ENCODE measurements at places on chromosomes 7 and 10. TPM values are rescaled to one million over a fixed set of nuclear protein-coding genes. Genes with fewer than 3 reads are reported as not detected.

- no peak overlapping the region for H3K4me3 ChIP-seq
- no peak for DNase-seq
- no peaks in the 10 kb centered on the region for H3K36me3 ChIP-seq
- H3K4me1 ChIP-seq, result peaks cover 4% of the 10 kb centered on the region
- peaks cover 2% of the 10 kb centered on the region for H3K27me3 ChIP-seq
- no peak overlapping the region for H3K27ac ChIP-seq
Measured at GRCh38 chr10:3676564-3676963, 108.4 kb downstream of the KLF6 start.

GRCh38 chr10:60490013-60490412 is 100.3 kb upstream of the ANK3 start:
- no peak overlapping the region for H3K27ac ChIP-seq
- peaks cover 16% of the 10 kb centered on the region for H3K4me1 ChIP-seq
- DNase-seq, result no peak
- no peaks in the 10 kb centered on the region for H3K27me3 ChIP-seq

Gene ENKUR
- total RNA-seq, result not detected

GRCh38 chr10:132198381-132199181 is 11.8 kb downstream of the DPYSL4 start:
- DNase-seq, result no peak
- H3K27me3 ChIP-seq, result no peaks in the 10 kb centered on the region
- no peaks in the 10 kb centered on the region for H3K36me3 ChIP-seq
- H3K27ac ChIP-seq, result no peak overlapping the region
- no peaks in the 10 kb centered on the region for H3K4me1 ChIP-seq

Gene SLC16A12
- total RNA-seq, result not detected

- no peak for DNase-seq
- H3K36me3 ChIP-seq, result no peaks in the 10 kb centered on the region
Measured at GRCh38 chr10:82497439-82497838, 622.4 kb downstream of the NRG3 start.

Gene CALML5
- not detected for total RNA-seq

- no peaks in the 10 kb centered on the region for H3K36me3 ChIP-seq
- H3K4me1 ChIP-seq, result peaks cover 6% of the 10 kb centered on the region
- peaks cover 27% of the 10 kb centered on the region for H3K27me3 ChIP-seq
- H3K4me3 ChIP-seq, result no peak overlapping the region
- DNase-seq, result no peak
Measured at GRCh38 chr10:127997271-127997670, 90.4 kb downstream of the PTPRE start.

DNA sequence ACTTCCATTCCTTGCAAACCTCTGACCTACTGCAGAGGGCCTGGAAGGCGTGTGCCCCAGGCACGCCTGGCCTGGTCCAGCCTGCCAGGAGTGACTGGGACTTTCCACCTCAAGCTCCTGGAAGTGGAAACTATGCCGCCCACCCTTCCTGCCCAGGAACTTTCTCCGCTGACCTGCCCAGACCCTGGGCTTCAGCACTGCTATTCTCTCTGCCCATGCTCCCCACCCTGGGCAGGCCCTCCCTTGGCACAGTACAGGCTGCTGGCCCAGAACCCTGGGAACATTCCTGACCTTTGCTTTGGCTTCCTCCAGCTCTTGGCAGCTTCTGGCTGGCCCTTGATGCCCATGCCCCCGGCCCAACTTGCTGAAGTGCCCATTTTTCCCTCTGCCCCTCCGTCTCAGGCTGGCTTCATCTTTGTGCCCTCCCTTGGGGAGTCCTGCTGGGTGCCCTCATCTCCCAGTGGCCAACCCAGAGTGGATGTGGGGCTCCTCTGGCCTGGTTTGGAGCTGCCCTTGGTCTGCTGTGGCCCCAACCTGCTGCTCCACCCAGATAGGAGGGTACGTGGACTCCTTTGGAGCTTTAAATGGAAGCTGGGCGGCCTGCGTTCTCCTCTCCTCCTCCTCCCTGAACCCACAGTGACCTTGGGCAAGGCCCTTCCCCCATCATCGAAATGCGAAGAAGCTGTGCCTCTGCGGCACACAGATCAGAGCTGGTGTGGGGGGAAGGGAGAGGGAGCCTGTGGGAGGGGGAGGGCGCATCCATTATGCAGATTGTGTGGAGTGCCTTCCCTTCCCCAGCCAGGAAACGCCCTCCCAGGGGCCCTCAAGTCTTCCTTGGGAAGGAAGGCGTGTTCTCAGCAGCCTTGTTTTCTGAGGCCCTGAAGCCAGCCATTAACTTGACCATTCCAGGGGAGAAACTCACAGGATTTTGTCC is 3.4 kb downstream of the MMRN2 start:
- no peaks in the 10 kb centered on the region for H3K36me3 ChIP-seq
- H3K4me3 ChIP-seq, result no peak overlapping the region
- H3K27me3 ChIP-seq, result no peaks in the 10 kb centered on the region
- peaks cover 5% of the 10 kb centered on the region for H3K4me1 ChIP-seq

Gene KIAA1549
- total RNA-seq, result 1.3 TPM

- peaks cover 10% of the 10 kb centered on the region for H3K4me1 ChIP-seq
- no peak overlapping the region for H3K27ac ChIP-seq
- peaks cover 64% of the 10 kb centered on the region for H3K27me3 ChIP-seq
Measured at GRCh38 chr7:140640060-140640637, 464 bp downstream of the DENND2A start.

- H3K27ac ChIP-seq, result no peak overlapping the region
- no peaks in the 10 kb centered on the region for H3K4me1 ChIP-seq
- H3K27me3 ChIP-seq, result no peaks in the 10 kb centered on the region
- H3K36me3 ChIP-seq, result no peaks in the 10 kb centered on the region
Measured at GRCh38 chr10:58784361-58784760, 271.7 kb downstream of the BICC1 start.

DNA sequence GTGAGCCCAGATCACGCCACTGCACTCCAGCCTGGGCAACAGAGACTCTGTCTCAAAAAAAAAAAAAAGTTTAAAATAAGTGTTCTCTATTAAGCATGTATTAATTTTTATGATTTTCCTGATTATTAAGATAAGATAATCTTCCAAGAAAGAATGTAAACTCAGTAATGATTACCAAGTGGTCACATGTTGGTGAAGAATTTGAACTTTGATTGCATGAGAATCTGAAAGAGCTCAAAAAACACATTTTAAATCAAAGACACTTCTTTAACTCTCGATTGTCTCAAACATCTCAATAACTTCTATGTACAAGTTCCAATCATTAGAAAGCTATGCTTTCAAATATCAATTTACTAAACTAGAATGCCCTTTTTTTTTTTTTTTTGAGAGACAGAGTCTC is 33.8 kb downstream of the SNX8 start:
- no peak for DNase-seq
- H3K36me3 ChIP-seq, result no peaks in the 10 kb centered on the region
- no peaks in the 10 kb centered on the region for H3K27me3 ChIP-seq
- H3K4me1 ChIP-seq, result no peaks in the 10 kb centered on the region

Data from activated T-helper 2 cell treated with anti-CD3 and anti-CD28 coated beads, Interferon-gamma antibody, Interleukin-2, Interleukin-4, amounts not matched to agents 10 μg/mL and 5 μg/mL and 100 μg/mL, durations not matched to agents 14 hours and 24 hours and 36 hours (primary cell).